ENCODE measurements at places on chromosomes 13 and 19. TPM values are rescaled to one million over a fixed set of nuclear protein-coding genes. Genes with fewer than 3 reads are reported as not detected.

DNA sequence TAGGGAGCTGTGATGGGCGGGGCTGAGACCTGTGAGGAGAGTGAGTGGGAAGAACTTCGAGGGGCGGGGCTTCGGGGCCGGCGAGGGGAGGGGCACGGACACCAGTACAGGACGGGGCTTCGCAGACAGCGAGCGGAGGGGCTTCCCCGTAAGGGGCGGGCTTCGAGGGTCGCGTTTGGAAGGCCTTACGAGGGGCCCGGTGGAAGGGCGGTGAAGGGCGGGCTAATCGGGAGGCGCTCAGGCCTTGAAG is 4.1 kb upstream of the EMP3 start:
- H3K27ac ChIP-seq: peak overlapping the region; percentile 99
- peak; percentile 100 for DNase-seq
- H3K4me1 ChIP-seq: peaks cover 6% of the 10 kb centered on the region
- H3K27me3 ChIP-seq: no peaks in the 10 kb centered on the region
- no peaks in the 10 kb centered on the region for H3K36me3 ChIP-seq

DNA sequence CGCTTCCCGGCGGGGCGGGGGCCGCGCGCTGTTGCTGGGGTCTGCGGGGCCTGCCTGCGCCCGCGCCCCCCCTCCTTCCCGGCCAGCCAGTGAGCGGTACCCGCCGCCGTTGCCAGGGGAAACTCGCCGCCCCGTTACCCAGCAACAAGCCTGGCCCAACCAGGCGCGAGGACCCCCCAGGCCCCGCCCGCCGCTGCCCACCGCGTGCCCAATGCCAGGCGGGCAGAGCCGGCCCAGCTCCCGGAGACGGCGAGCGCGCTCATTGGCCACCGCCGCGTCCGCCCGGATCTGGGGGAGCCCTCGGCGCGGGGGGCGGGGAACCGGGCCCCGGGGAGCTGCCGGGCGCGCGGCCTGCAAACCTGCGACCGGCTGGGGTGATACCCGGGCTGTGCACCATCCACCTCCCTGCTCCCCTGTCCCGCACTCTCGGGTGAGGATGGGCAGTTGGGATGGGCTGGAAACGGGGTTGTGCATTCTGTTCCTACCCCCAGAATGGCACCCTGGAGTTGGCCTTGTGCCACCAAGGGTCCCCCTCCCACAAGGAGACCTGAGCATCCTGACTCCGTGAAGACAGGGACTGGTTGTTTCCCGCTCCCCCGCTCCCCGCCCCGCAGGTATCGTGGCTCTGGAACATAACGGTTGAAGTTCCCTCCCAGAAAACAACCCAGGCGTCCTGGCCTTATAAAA is 8.8 kb upstream of the BBC3 start:
- peak overlapping the region; percentile 17 for H3K27ac ChIP-seq
- H3K36me3 ChIP-seq: no peaks in the 10 kb centered on the region
- peak overlapping the region; percentile 43 for H3K4me3 ChIP-seq
- peak; percentile 48 for DNase-seq
- H3K27me3 ChIP-seq: no peaks in the 10 kb centered on the region
- H3K4me1 ChIP-seq: no peaks in the 10 kb centered on the region

DNA sequence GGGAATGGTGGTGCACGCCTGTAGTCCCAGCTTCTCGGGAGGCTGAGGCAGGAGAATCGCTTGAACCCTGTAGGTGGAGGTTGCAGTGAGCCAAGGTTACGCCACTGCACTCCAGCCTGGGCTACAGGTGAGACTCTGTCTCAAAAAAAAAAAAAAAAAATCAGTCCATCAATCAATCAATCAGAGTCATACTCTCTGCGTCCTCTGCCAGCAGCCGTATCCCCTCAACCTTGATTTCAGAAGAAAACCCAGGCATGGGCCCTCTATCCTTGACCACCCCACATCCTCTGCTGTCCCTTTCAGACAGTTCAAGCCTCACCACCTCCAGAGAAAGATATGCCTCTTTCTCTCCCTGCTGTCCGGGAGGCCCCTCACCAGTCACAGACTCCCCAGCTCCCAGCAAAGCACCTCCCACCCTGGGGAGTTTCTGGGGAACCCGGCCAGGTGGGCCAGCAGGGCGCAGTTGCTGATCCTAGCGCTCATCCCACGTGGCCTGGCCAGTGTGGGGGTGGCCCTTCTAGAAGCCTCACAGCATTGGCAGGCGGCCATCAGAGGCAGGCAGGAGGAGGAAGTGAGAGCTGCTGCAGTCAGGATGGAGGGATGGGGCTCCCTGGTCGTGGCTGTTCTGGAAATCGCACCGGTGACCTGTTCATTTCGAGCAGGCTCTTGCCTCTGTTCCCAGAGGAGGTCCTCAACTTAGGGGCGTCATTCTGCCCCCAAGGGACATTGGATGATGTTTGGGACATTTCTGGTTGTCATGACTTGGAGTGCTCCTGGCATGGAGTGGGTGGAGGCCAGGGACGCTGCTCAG is 10.2 kb upstream of the JSRP1 start:
- peak overlapping the region; percentile 72 for H3K27ac ChIP-seq
- peak; percentile 84 for DNase-seq
- H3K4me3 ChIP-seq: no peak overlapping the region
- no peaks in the 10 kb centered on the region for H3K36me3 ChIP-seq

DNA sequence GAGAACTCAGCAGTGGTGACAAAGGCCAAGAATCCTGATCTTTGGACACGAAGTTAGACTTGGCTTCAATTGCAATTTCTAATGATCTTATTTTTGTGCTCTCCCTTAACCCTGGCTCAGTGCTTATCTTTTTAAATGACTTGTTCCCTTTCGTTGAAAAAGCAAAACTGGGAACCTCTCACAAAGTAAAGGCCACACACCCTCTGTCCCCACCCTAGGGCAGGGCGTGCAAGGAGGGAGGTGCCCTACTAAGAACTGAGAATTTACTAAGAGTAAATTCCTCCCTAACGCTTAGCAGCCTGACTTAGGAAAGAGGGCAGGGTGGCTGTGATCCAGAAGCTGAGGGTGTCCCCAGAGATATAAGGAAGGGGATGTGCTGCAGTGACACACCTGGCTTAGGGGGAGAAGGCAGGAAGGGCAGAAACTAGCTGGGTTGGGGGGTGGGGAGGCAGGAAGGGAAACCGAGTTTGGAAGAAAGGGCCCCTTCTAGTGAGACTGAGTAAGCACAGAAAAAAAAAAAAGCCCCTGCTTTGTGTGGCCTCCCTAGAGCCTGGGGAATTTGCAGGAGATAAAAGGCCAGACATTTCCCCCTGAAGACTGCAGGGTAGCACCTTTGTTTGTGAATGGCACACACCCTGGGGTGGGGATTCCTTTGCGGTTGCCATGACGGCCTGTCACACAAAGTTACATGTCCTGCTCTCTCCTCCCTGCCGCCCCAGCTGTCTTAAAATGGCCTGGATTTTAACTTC is 435.1 kb downstream of the EFNB2 start:
- no peaks in the 10 kb centered on the region for H3K4me1 ChIP-seq
- H3K27me3 ChIP-seq: no peaks in the 10 kb centered on the region
- DNase-seq: no peak
- no peaks in the 10 kb centered on the region for H3K36me3 ChIP-seq
- H3K27ac ChIP-seq: no peak overlapping the region

- no peaks in the 10 kb centered on the region for H3K27me3 ChIP-seq
- no peak overlapping the region for H3K27ac ChIP-seq
- H3K36me3 ChIP-seq: no peaks in the 10 kb centered on the region
These were observed 209.5 kb downstream of the KLF5 start for GRCh38 chr13:73268306-73268705.

Gene CBLC
- 18.1 TPM for total RNA-seq
